Stimulated activated CD4-positive, alpha-beta T cell treated with anti-CD3 and anti-CD28 coated beads, Interleukin-15, amount 100 ng/mL, for 1 hour (primary cell): ENCODE measurements at places on chromosomes 4 and X.

DNA sequence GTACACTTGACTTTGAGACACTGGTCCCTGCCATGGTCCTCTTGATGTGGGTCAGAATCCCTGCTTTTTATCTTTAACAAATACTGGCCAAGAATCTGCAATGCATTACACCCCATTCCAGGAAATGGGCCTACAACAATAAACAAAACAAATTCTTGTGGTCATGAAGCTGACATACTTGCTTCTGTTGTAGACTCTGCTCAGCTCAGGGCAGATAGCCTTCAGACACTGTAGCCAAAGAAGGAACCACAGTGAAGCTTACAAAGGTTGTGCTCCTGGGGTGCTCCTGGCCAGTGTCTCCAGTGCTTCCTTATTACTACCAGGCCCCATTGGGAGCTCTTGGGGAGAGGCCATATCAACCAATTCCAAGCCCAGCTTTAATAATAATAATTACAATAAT is 21.8 kb downstream of the KIAA1210 start:
- no peak for DNase-seq

GRCh38 chr4:101142259-101142658 is 205.1 kb downstream of the PPP3CA start:
- no peak for DNase-seq

- DNase-seq, result no peak
Observed at GRCh38 chrX:48101443-48101842, 29.0 kb upstream of the SPACA5B start.

- no peak for DNase-seq
Observed at GRCh38 chr4:185457136-185457535, 14.4 kb downstream of the CCDC110 start.

GRCh38 chrX:130413415-130413814 is 11.6 kb downstream of the RBMX2 start:
- DNase-seq, result no peak

DNA sequence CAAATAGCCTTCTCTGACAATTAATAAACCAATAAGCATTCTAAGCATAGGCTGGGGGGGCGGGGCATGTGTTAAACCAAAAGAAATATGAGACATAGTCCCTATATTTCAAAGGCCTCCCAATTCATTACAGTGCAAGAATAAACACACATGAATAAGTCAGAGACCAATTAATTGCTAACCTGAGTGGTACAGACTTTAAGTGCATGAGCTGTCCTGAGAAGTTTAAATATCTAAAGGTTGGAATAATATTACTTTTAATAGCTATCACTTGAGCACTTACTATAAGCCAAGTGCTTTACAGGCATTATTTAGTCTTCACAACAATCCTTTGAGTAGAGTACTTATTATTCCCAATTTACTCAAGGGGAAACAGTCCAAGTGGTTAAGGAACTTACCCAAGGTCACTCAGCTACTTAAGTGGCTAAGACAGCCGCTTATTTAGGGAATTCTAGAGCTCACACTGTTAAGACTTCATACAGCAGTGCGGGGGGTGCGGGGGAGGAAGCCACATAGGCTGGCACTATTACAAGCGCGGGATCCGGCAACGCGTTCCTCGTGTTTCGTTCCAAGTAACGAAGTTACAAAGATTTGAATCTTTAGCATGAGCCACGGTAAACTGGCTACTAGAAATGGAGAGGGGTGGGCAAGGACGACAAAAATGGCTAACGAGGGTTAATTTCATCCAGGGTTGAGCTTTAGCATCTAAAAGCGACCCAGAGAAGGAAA is 1.4 kb downstream of the THOC2 start:
- DNase-seq, result no peak

- no peak for DNase-seq
Observed at GRCh38 chrX:154046940-154047610, 27.4 kb upstream of the IRAK1 start.

DNA sequence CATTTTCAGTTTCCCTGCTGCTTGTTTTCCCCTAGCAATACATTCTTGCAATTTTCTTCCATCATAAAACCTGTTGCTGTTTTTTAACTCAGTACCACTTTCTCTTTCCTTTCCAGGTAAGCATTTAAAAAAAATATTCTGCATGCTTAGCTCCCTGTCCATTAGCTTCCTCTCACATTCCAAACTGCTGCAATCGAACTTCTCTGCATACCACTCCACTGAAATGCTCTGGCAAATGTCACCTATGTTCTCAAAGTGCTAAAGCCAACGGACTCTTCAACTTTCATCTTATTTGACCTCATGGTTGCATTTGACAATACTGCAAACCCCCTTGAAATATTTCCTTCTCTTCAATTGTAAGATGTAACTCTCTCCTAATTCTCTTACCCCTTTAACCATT is 192.7 kb downstream of the ANAPC10 start:
- DNase-seq, result no peak

DNA sequence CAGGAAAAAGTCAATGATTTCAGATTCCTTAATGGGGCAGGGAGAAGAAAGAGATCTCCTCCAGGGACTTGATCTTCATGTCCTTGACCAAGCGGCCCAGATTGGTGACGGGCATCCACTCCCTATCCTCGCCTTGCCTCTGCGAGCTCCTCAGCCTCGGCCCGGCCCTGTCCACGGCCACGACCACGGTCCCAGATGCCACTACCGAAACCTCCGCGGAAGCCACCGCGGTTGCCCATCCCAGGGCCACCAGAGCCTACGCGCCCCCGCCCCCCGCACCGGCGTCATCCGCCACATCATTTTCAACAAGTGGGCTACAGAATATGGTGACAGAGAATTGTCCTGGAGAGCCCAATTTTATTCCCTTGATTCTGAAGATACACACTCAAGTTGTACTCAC is 751.2 kb upstream of the PABPC4L start:
- no peak for DNase-seq

DNA sequence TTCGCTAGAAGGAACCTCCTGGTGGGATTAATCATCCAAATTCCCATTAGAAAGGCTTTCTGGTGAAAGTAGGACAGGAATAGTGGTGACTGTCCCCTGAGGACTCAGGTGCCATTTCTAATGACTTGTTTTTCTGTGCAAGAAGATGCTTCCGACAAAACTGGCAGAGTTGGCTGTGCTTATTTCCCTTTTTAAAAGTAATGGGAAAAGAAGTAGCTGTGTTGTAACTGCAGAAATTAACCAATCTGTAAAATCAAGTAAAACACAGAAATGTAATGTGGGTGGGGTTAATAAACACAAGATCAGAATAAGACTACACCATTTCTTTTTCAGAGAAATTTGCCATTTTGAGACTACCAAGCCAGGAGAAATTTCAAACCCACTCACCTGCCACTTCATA is 55.0 kb upstream of the FAM9B start:
- DNase-seq, result no peak

DNA sequence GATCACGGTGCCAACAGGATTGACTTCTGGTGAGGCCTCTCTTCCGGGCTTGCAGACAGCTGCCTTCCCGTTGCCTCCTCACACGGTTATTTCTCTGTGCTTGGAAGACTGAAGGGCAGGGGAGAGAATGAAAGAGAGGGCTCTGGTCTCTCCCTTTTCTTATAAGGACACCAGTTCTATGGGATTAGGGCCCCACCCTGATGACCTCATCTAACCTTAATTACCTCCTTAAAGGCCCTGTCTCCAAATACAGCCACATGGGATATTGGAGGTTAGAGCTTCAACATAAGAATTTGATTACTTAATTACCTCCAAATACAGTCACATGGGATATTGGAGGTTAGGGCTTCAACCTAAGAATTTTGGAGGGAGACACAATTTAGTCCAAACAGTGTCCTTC is 46.5 kb downstream of the EVC start:
- DNase-seq, result no peak

DNA sequence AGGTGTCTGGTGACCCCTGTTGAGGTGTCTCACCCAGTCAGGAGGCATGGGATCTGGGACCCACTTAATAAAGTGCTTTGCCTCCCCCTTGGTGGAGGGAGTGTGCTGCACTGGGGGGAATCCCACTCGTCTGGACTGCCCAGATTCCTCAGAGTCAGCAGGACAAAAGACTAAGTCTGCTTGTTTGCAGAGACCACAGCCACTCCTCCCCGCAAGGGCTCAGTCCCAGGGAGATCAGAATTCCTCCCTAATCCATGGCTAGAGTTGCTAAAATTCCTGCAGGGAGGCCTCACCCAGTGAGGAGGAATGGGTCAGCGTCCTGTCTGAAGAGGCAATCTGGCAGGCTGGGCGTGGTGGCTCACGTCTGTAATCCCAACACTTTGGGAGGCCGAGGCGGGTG is 442.2 kb downstream of the PABPC4L start:
- DNase-seq, result no peak

GRCh38 chr4:146439437-146439836 is 82.3 kb downstream of the SLC10A7 start:
- no peak for DNase-seq

- no peak for DNase-seq
Observed at GRCh38 chrX:148947399-148947975, 447.1 kb downstream of the AFF2 start.
